Foreskin melanocyte (primary cell): ENCODE measurements at places on chromosomes 3 and 15.

- DNase-seq: peak; percentile 42
Measured at GRCh38 chr3:114597871-114598270, 304.0 kb downstream of the TIGIT start.

DNA sequence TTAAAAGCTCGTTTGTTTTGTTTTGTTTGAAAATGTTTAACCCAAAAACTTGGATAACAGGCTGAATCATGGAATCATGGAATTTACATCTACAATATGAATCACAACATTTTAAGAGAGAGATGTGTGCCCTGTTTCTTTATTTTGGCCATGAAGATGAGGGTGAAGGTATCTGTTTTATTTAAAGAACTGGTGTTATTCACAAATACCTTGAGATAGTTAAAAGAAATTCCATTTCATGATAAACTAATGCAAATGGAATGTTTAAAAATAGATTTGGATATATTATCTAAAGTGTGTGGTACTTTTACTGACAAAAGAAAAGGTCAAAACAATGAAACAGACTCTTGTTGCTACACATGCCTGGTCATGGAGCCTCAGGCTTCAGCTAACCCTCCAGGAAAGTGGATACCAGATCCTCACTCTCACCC, 486.0 kb upstream of the CFAP20DC start:
- peak; percentile 19 for DNase-seq

DNA sequence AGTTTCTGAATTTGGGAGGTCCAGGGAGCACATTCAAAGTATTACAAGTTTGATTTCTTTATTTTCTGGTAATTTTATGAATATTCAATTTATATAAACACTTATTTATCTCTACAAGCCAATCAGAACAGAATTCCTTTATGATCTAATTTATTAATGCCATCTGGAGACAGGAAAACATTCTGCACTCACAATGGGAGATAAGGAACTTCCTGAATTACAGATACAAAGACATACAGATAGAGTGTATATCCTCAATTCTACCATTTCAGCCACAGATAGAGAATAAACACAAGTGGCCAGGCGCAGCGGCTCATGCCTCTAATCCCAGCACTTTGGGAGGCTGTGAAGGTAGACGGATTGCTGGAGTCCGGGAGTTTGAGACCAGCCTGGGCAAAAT, 86.0 kb downstream of the IQCH start:
- no peak for DNase-seq

- DNase-seq: no peak
Measured at GRCh38 chr3:113222451-113223086, 11.2 kb downstream of the BOC start.

- DNase-seq: no peak
Measured at GRCh38 chr15:32908135-32908801, 190.5 kb downstream of the GREM1 start.

GRCh38 chr15:95559875-95560394, 770.6 kb upstream of the NR2F2 start:
- peak; percentile 39 for DNase-seq

- DNase-seq: peak; percentile 24
Measured at GRCh38 chr3:95154766-95155165, 1091.9 kb downstream of the NSUN3 start.

- DNase-seq: no peak
Measured at GRCh38 chr3:188389711-188390342, 235.9 kb downstream of the LPP start.

DNA sequence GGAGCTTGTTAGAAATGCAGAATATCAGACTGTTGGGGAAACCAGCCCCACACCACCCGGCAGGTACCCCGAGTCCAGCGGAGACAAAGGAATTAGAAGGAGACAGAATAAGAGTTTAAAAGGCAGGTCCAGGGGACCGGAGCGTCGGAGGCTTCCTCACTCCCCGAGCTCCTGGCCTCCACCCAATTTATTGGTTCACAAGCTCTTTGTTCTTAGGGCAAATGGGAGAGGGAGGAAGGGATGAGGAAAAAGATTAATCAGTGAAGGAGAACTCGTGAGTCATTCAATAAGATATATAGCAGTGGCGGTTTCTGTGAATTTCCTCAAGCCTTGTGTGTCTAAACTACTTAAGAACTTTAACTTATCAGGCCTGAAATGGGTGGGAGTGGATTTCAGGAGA, 32.1 kb upstream of the WDR72 start:
- DNase-seq: no peak

- DNase-seq: no peak
Measured at GRCh38 chr3:196949750-196950149, 7.4 kb upstream of the NCBP2 start.

DNA sequence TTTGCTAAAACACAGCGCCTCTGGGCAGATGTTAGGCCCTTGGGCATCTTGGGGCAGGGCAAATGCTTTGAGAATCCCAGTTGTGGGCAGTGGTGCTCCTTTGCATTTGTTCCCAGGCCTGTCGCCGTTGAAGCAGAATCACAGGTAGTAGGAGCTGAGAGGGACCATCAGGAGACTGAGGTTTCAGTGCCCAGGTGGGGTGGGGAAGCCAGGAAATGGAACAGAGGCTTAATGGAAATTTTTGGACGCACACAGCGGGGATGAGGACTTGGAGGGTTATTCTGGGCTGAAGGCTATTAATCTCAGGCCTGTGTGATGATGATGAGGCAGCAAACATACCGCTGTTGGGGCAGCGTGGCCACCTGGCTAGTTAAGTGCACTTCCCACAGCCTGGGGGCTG, 99.5 kb downstream of the SV2B start:
- DNase-seq: no peak

- DNase-seq: no peak
Measured at GRCh38 chr3:118932822-118933558, 101.7 kb downstream of the IGSF11 start.

GRCh38 chr15:85865070-85865684, 70.5 kb upstream of the KLHL25 start:
- peak; percentile 42 for DNase-seq

GRCh38 chr3:46926871-46927717, 49.5 kb downstream of the CCDC12 start:
- no peak for DNase-seq

- DNase-seq: no peak
Measured at GRCh38 chr3:46905213-46905560, 27.7 kb downstream of the PTH1R start.

- DNase-seq: no peak
Measured at GRCh38 chr3:44510000-44510368, 32.5 kb upstream of the ZNF445 start.

- no peak for DNase-seq
Measured at GRCh38 chr15:90025489-90026033, 24.4 kb downstream of the ZNF710 start.

DNA sequence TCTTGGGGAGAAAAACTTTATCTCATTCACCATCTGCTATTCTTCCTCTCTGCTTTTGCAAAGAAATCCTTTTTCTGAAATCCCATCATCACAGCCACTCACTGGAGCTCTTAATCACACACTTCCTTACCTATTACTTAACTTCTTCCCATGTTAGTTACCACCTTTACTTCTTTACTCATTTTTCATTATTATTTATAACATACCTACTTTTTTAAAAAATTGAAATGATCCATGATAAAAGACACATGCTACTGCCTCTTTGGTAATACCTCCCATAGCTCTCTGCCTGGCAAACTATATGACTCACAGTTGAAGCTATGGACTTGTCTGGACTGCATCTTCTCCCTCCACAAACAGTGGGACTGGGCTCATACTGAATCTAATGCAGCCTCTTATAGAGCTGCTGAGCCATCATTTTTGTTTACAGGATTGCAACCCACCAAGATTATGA, 150.3 kb downstream of the TNIK start:
- DNase-seq: no peak

DNA sequence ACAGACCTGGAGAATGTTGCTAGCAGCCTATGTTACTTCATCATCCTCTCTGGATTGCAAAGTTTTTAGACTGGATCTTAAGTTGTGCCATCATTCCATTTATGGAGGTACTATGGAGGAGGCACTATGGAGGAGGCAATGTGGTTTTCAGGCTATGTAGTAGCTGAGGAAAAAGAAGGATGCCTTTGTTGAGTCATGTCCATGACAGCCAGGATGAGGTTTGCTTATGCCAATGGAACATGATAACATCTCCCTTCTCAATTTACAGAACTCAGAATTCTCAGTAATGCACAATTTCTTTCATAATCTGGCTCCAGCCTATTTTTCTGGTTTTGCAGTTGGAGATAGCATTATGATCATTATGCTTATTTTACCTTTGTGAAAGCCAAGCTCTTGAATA, 65.9 kb upstream of the TMEM108 start:
- DNase-seq: peak; percentile 24

DNA sequence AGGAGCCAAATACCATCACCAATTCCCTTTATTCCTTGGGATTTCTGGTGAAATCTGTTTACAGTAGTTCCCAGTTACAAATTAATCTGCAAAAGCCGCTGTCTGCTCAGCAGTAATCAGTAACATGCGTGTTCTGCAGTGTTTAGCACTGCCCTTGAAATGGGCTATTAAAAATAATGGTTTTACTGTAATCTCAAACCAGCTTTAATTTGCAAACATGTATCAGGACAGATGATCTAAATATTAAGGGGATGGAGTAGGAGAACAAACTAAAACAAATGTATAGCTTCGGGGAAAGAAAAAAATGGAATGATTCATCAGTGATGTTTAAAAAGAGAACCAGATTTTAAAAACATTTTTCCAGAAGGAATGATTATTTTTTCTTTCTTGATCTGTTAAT, 513.2 kb downstream of the MECOM start:
- DNase-seq: no peak

GRCh38 chr3:82498186-82498585, 736.7 kb upstream of the GBE1 start:
- DNase-seq: no peak

DNA sequence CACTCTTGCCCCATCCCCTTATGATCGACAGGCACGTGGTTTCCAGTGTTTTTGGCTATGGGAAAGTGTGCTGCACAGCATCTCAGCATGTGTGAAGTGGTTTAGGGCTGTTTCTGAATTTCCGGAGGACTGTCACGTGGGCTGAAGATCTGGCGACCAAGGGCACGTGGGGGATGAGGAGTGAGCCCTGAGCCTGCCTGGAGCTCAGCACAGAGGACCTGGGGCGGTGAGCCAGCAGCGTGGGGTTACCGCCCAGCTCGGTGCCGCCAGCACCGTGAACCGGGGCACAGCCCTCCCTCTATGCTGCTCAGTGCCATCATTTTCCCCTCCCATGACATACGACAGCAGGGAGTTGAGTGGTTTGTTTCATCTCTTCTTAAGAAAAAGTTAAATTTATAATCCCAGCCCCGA, 150.2 kb downstream of the DNAJB8 start:
- peak; percentile 31 for DNase-seq

- DNase-seq: no peak
Measured at GRCh38 chr3:27485866-27486265, 1.7 kb upstream of the SLC4A7 start.

GRCh38 chr3:40185029-40185695, 124.3 kb upstream of the EIF1B start:
- DNase-seq: no peak

DNA sequence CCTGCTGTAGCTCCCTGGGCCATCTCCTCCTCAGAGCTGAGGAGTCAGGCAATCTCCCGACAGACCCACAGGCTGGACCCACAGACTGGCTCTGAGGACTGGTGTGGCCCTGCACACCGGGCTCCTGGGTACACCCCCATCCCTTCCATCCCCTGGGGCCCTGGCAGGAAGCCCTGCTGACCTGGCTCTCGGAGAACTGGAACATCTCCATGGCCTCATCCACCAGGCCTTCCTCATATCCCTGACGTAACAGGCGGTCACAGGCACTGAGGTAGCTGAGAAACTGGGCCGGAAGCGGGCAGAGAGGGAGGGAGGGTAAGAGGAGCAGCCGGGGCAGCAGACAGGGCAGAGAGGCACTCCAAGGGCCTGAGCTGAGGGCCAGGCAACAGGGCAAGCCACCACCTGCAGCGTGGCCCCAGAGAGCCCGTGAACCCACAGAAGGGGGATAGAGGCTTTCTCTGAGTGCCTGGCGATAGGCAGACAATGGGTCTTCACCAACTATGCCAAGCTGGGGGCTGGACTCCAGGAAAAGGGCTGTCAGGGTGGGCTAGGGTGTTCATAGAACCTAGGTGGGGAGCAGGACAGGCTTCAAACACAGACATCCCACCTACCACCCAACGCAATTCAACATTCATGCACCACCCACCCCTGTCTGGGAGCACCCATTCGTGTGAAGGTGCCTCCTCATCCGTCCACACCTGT, 17.9 kb downstream of the KBTBD13 start:
- no peak for DNase-seq

DNA sequence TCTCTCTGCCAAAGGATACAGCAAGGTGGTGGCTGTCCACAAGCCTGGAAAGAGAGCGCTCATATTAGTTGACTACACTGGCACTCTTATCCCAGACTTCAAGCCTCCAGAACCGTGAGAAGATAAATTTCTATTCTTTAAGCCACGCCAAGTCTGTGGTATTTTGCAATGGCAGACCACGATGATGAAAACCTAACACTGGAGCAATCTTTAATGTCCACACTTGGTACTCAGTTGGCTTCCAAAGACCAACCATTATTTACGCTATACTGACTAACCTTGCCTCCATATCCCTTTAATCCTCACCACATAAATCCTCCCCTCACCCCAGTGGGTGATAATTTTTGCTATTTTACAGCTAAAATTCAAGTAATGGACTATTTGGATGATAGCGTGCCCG, 16.9 kb upstream of the LACTB start:
- DNase-seq: no peak

DNA sequence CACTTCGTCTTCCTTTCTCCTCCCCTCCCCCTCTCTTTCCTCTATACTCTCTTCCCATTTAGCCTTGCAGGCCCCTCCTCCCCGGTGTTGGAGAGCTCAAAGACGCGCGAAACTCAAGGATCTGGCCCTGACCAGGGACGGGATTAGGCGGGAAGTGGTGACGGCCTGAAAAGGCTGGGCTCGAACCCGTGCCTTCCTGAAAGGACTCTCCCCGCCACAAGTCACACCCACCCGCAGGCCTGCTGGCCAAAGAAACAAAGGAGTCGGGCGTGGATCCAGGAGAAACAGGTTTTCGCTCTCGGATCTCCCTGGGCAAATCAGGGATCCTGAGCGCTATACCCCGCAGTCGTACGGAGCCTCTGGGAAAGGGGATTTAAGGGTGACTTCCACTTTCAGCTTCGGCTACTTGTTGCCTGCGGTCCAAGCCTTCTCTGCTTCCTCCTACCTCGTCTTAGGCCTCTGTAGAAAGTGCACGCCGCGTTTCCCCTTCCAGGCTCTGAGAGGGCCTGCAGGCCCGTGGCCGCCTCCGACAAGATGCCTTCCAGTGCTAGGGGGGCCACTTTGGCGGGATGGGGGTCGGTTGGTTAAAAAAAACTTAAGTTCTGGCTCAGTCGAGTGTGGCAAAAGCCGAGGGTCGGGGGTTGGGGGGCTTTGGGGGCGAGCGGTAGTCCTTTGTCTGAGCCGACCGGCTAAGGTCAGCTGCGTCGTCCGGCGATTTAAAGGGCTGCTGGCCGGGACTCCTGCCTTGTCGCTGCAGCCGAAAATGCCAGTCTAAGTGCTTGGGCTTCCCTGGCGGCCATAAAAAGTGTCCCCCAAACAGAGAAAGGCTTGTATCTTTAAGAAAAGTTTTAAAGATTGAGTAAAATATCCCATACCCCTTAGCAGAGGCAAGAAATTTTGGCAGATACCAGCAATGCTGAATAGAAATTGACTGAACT, 8.2 kb downstream of the ZIC4 start:
- no peak for DNase-seq

GRCh38 chr15:81485806-81486205, 111.8 kb upstream of the TMC3 start:
- DNase-seq: no peak

GRCh38 chr3:177673112-177673914, 476.0 kb upstream of the TBL1XR1 start:
- DNase-seq: peak; percentile 14

GRCh38 chr3:167787440-167787839, 51.9 kb downstream of the SERPINI1 start:
- no peak for DNase-seq

GRCh38 chr3:198080521-198081384, 120.7 kb downstream of the LMLN start:
- peak; percentile 46 for DNase-seq
